ENCODE measurements at places on chromosomes 1 and 21. TPM values are rescaled to one million over a fixed set of nuclear protein-coding genes. Genes with fewer than 3 reads are reported as not detected.

ARMH1 gene
- 70.4 TPM for total RNA-seq

SVBP gene
- 22.6 TPM for total RNA-seq

RPE65 gene
- not detected for total RNA-seq

GPR37L1 gene
- not detected for total RNA-seq

HSPA13 gene
- total RNA-seq = 27.5 TPM

BMP8B gene
- 0.41 TPM for total RNA-seq

OXCT2 gene
- not detected for total RNA-seq

Data from naive thymus-derived CD8-positive, alpha-beta T cell (primary cell).